ENCODE measurements at places on chromosomes 16 and 17. TPM values are rescaled to one million over a fixed set of nuclear protein-coding genes. Genes with fewer than 3 reads are reported as not detected.

GRCh38 chr16:53457670-53458069 lies 23.4 kb downstream of the RBL2 start:
- no peak for DNase-seq

DNA sequence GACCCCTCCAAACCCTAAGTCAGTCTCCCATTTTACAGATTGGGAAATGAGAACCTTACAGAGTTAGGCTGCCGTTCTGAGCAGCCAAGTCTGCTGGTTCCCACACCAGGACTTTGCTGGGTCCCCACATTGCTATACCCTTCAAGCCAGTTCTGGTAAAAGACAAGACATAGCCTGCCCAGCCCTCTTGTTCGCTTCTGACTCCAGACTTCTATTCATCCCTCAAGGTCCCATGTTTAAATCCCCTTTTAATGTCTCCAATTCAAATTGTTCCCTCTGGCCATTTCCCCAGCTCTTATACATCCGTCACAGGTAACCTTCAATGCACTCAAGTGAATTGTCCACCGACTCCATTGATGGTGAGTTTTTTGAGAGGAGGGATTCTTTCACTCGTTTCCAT lies 30.2 kb downstream of the WNT3 start:
- DNase-seq = no peak

- no peak for DNase-seq
Measured at GRCh38 chr17:78272914-78273258, 41.5 kb downstream of the TMEM235 start.

GRCh38 chr17:79301469-79301868 lies 226.8 kb downstream of the ENGASE start:
- no peak for DNase-seq

Gene CPSF4L
- not detected for total RNA-seq

Gene MNT
- total RNA-seq = 1.9 TPM

Data from IMR-90 (cell line).